ENCODE measurements at places on chromosomes 12 and 14. TPM values are rescaled to one million over a fixed set of nuclear protein-coding genes. Genes with fewer than 3 reads are reported as not detected.

DNA sequence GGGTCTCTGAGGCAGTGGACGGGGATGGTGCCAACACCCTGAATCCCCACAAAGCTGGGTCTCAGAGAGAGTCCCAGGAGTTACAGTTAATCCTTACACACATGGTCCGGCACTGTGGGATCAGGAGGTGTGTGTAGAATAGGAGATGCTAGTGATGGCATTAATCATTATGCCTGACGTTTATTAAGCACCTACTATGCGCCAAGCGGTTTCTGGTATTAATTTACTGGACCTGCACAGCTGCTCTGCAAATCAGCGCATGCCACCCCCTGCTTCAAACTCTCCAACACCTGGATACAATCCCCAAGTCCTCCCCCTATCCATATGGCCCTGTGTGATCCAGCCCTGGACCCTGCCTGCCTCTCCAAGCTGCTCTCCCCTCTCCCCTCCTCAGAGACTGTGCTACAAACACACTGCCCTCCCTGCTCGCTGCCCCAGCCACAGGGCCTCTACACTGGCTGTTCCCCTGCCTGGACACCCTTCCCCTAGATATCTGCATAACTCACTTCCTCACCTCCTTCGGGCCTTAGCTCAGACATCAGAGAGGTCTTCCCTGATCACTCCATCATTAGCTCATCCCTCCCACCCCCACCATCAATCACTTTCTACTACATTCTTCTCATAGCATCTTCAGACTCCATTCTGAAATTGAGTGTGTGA is 86.0 kb downstream of the RFLNA start:
- DNase-seq: no peak

GRCh38 chr12:130372936-130373335 is 35.2 kb downstream of the PIWIL1 start:
- DNase-seq: no peak

DNA sequence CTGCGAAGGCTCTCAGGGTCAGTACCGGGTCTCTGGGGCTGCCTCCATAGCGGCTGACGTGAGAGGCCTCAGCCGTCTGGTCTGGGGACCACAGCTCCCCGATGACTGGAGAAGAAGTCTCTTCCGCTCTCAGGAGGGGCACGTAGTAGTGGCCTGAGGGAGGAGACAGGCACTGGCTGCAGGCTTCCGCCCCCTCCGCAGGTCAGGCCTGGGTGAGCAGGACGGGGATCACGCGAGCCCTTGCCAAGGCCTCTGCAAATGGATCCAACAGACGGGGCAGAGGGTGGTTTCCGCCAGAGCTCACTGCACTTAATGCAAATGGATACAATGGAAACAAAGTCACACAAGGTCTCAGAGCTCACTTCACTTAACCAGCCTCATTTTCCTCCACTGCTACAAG is 24.7 kb downstream of the ANKLE2 start:
- no peak for DNase-seq

GRCh38 chr14:63205866-63206265 is 1.6 kb downstream of the RHOJ start:
- DNase-seq: no peak

- DNase-seq: peak; percentile 84
Measured at GRCh38 chr14:103329401-103330347, 4.4 kb upstream of the EIF5 start.

GRCh38 chr14:36021591-36022320 is 154.8 kb downstream of the PTCSC3 start:
- DNase-seq: no peak

ASB2 gene
- total RNA-seq: 1.4 TPM

OR4E2 gene
- total RNA-seq: not detected
